ENCODE measurements at places on chromosomes 1 and 21.

DNA sequence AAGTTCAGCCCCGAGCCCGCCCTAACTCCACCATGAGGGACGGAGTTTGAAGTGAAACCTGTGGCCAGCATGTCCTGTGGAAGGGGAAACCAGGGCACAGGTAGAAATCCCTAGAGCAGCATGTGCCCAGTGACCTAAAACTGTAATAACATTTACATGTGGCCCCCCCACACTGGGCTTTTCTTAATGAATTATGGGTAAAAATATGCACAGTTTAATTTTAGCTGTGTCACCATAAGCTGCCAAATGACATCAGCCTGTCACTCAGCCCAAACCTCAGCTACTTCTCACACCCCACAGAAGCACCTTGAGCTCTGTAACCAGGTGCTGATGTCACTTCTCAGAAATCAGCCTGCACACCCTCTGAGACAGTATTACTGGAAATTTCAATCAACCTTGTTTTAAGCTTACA is 50.0 kb upstream of the SLC19A1 start:
- no peak for DNase-seq

- no peak for DNase-seq
These were observed 53.9 kb upstream of the AKT3 start for GRCh38 chr1:243903895-243904294.

DNA sequence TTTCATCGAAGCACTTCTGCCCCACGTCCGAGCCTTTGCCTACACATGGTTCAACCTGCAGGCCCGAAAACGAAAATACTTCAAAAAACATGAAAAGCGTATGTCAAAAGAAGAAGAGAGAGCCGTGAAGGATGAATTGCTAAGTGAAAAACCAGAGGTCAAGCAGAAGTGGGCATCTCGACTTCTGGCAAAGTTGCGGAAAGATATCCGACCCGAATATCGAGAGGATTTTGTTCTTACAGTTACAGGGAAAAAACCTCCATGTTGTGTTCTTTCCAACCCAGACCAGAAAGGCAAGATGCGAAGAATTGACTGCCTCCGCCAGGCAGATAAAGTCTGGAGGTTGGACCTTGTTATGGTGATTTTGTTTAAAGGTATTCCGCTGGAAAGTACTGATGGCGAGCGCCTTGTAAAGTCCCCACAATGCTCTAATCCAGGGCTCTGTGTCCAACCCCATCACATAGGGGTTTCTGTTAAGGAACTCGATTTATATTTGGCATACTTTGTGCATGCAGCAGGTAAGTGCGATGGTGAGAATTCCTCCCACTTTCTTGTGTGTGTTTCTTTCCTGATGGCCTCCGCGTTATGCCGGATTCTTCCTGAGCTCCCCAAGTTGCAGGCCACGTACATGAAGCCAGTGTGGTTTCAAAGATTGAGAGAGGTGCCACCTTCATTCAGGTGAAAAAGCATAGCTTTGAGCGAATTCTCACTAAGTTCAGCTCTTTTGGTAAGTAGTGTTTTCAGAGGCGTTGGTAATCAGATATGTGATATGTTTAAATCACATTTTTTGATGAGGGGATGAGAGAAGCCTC is 6.0 kb downstream of the NFIA start:
- DNase-seq, result no peak

DNA sequence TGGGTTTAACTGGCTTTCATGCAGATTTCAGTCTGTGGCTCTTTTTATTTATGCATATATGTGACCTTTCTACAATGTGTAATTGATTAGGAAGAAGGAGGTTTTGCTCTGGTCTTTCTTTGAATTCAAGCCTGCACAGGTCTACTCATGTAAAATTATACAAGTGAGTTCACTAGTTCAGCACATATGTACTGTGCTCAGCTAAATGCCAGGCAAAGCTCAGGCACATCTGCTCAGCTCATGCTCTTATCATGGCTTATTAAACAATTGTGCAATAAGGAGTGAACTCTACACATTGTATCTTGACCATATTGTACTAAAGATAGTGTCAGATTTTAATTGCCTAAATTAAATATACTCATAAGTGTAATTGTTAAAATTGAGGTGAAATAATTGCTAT is 378.4 kb downstream of the ADGRL2 start:
- DNase-seq, result no peak

GRCh38 chr1:107724648-107725047 is 240.3 kb downstream of the VAV3 start:
- peak; percentile 43 for DNase-seq

DNA sequence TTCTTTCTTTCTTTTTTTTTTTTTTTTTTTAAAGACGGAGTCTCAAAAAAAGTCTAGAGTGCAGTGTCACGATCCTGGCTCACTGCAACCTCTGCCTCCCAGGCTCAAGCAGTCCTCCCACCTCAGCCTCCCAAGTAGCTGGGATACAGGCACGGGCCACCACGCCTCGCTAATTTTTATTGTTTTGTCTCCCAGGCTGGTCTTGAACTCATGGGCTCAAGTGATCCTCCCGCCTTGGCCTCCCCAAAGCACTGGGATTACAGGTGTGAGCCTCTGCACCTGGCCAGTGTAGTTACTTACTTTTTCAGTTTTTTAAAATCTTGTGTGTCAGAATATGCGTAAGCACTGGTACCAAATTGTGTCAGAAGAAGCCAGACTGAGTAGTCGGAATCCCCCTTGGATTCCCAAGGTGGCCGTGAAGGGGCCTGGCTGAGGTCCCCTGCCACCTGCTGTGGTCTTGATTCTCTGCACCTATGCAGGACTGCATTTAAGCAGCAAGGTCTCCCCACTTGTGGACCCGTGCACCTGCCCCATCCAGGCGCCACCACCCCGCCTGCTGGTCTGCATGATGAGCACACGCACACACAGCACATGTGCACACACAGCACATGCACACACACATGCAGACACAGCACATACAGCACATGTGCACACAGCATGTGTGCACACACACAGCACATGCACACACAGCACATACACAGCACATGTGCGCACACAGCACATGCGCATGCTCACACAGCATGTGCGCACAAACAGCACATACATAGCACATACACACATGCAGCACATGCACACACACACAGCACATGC is 47.5 kb downstream of the PCNT start:
- no peak for DNase-seq

DNA sequence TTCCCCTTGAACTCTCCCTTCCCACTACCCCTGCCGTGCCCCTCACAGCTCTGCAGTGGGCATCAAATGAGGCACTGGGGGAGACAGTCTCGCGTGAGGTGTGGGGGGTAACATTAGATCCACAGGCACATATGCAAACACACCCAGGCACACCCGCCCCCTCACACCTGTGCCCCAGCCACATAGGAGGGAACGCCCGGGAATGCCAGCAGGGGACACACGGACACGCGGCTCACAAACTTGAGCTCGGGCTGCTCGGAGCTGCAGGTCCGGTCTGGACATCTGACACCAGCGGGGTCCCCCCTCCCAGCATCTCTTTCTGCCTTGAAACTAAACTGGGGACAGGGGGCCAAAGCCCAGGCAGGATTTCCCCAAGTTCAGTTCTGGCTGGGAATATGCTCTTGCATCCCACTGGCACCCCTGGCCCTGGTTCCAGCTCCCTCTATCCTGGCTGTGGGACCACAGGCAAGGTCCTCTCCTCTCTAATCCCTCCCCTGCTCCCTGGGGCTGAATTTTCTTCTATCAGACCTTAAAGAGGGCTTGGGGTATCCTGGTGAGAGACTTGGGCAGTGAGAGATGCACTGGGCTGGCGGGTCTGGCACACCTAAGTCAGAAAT is 30.6 kb downstream of the CDCP2 start:
- DNase-seq, result no peak

GRCh38 chr1:41749991-41750745 is 168.6 kb downstream of the HIVEP3 start:
- DNase-seq, result no peak

All from AG09309 (cell line).